HT1080 (cell line): ENCODE measurements at places on chromosomes 7 and 10. TPM values are rescaled to one million over a fixed set of nuclear protein-coding genes. Genes with fewer than 3 reads are reported as not detected.

The PCLO gene
- 1.4 and 2.2 TPM in 2 replicates for total RNA-seq

The NUTM2B gene
- 0.03 TPM in 1 of 2 replicates, not detected in the other for total RNA-seq

The CROT gene
- total RNA-seq = 4.8 and 5.0 TPM in 2 replicates

The VPS37D gene
- 4.7 and 6.2 TPM in 2 replicates for total RNA-seq

The PKD1L1 gene
- 0.55 TPM in 1 of 2 replicates, not detected in the other for total RNA-seq

The PAX2 gene
- not detected in 2 replicates for total RNA-seq

The ITPRID1 gene
- total RNA-seq = not detected in 2 replicates

The CCZ1B gene
- 40.3 and 45.0 TPM in 2 replicates for total RNA-seq

The PRKCQ gene
- 0.16 and 0.33 TPM in 2 replicates for total RNA-seq

The GPR37 gene
- total RNA-seq = 0.79 and 0.80 TPM in 2 replicates

The PTF1A gene
- not detected in 2 replicates for total RNA-seq

The CALHM3 gene
- total RNA-seq = not detected in 2 replicates

The TMEM196 gene
- total RNA-seq = not detected in 2 replicates

The NRAP gene
- total RNA-seq = not detected in 2 replicates

The PITX3 gene
- not detected in 2 replicates for total RNA-seq
